Left colon (tissue), 2 donors: ENCODE measurements at places on chromosomes 16 and 17. TPM values are rescaled to one million over a fixed set of nuclear protein-coding genes. Genes with fewer than 3 reads are reported as not detected.

The ZFPM1 gene
- total RNA-seq, result 8.0 TPM

The RPA1 gene
- total RNA-seq, result 57.2 TPM

The COPZ2 gene
- 7.1 TPM for total RNA-seq

The KRT31 gene
- total RNA-seq, result not detected

The CDT1 gene
- total RNA-seq, result 6.8 TPM

The TP53TG3C gene
- not detected for total RNA-seq

The BRD7 gene
- 54.3 TPM for total RNA-seq

The TPSG1 gene
- 124 TPM for total RNA-seq

The LMF1 gene
- 17.3 TPM for total RNA-seq

The RASL10B gene
- total RNA-seq, result not detected

The CCDC78 gene
- total RNA-seq, result 0.95 TPM

The ACAP1 gene
- total RNA-seq, result 9.0 TPM

The CDH13 gene
- total RNA-seq, result 7.1 TPM

The ASGR1 gene
- total RNA-seq, result 0.37 TPM

The CCDC144A gene
- total RNA-seq, result 3.4 TPM

The CES1 gene
- 33.4 TPM for total RNA-seq

The SLFN14 gene
- not detected for total RNA-seq

The TMIGD1 gene
- 125 TPM for total RNA-seq

The IRF8 gene
- total RNA-seq, result 48.7 TPM

The RUNDC1 gene
- 25.2 TPM for total RNA-seq

The QRICH2 gene
- total RNA-seq, result 1.9 TPM

The C1QTNF1 gene
- total RNA-seq, result 16.7 TPM

The ZG16 gene
- 1,315 TPM for total RNA-seq

The OTOP3 gene
- 1.4 TPM for total RNA-seq

The ITGAX gene
- total RNA-seq, result 3.8 TPM

The SHISA6 gene
- total RNA-seq, result 0.53 TPM

The GRAPL gene
- 1.8 TPM for total RNA-seq

The CTF1 gene
- total RNA-seq, result 1.7 TPM

The CIBAR2 gene
- not detected for total RNA-seq

The EPN3 gene
- total RNA-seq, result 58.5 TPM

The MVP gene
- total RNA-seq, result 467 TPM

The PRSS27 gene
- total RNA-seq, result 0.76 TPM

The PMFBP1 gene
- total RNA-seq, result 7.4 TPM

The FBXL16 gene
- 3.1 TPM for total RNA-seq

The IGFBP4 gene
- total RNA-seq, result 209 TPM

The WFDC1 gene
- total RNA-seq, result 12.3 TPM

The RSKR gene
- total RNA-seq, result 10.2 TPM

The KRTAP9-4 gene
- not detected for total RNA-seq
